Glutamatergic neuron (in vitro differentiated cells): ENCODE measurements at places on chromosomes 16 and 17.
A peak's percentile ranks its signal among the peaks of the same experiment; 100 is the strongest.

GRCh38 chr16:27398894-27399853, 2.8 kb upstream of the IL21R start:
- DNase-seq, result no peak

GRCh38 chr16:30829130-30830071, 42.4 kb upstream of the ZNF629 start:
- no peak for DNase-seq

DNA sequence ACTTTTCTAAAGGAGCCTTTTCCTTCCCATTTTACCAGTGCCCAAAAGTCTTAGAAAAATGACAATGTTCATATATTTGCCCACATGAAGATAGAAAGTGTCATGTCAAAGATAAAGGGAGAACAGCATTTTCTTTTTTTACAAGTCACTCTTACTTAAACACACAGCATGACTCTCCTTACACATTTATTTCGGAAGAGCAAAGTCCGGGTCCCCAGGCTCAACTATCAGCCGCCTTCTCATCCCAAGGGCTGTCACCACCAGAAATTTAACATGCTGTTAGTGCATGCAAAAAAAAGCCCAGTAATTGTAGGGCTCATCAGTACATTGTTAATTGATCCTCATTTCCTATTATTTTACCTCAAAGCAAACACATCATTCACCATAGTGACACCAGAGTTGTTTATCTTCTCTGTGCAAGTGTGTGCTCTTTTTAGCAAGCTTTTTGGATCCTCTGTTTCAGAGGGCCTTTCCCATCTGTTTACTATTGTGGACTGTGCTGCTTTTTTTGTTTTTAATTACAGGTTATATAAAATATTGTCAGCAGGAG, 560.3 kb downstream of the WWOX start:
- no peak for DNase-seq

- DNase-seq, result no peak
These were observed 82.3 kb upstream of the DOC2B start for GRCh38 chr17:263773-264172.

DNA sequence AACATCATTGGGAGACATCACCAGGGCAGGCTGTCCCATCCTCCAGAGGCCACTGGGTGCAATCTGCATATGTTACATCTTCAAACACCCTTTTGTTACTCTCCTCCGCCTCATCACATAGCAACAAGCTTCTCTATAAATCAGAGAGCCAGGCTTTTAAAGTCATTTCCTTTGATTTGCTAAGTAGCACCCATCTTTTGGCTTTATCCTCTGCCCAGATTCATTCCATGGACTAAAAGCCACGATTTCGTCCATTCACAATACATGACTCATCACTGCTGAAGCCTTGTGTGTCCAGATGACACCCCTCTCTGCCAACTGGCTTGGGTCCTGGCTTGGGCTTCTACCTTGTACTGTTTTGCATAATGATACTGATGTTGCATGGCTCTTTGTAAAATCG, 2.0 kb upstream of the KRT38 start:
- DNase-seq, result no peak

GRCh38 chr17:82587234-82588086, 60.8 kb downstream of the WDR45B start:
- peak; percentile 35 for DNase-seq

GRCh38 chr17:73787076-73788059, 143.1 kb upstream of the SDK2 start:
- no peak for DNase-seq

DNA sequence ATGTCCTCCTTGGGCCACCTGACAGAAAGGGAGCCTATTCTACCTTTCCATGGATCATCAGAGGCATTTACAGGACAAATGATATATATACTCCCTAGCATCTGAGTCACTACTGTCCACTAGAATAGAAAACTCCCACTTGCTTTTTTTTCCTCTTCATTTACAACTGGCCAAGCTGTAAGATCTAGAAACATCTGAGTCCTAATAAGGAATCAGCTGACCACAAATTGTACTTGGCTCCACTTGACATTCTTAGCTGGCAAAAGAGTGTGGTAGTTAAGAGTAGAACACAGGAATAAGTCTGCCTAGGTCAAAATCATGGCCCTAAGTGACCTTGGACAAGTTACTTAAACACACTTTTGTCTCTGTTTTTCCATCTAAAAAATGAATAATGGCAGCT, 5.2 kb downstream of the RUSF1 start:
- no peak for DNase-seq

DNA sequence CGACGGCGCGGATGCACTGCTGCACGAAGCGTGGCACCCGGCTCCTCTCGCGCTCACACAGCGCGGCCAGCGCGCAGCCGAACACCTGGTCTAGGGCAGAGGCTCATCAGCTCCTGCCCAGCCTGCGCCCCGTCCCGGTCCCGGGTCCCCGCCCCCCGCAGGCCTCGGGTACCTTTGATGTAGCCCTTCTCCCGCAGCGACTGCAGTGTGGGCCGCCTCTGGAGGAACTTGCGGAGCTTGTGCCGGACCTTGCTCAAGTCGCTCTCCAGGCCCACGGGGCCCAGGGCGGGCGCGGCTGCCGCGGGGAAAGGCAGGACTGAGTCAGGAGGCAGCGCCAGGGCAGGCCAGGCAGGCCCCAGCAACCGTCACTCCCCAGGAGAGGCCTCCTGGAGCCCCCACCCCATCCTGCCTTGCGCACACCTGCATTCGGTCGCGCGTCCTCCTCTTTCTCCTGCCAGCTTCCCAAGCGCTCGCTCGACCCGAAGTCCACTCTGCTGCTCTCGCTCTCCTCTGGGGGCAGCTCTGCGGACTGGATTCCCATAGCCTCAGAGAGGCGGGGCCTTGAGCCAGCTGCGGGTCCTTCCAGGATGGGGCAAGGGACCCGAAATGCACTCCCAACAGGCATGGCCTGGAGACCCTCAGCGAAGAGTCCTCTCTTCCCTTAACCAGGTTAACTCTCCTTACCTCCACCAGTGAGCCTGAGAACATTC, 36.0 kb downstream of the ARHGAP27 start:
- no peak for DNase-seq

DNA sequence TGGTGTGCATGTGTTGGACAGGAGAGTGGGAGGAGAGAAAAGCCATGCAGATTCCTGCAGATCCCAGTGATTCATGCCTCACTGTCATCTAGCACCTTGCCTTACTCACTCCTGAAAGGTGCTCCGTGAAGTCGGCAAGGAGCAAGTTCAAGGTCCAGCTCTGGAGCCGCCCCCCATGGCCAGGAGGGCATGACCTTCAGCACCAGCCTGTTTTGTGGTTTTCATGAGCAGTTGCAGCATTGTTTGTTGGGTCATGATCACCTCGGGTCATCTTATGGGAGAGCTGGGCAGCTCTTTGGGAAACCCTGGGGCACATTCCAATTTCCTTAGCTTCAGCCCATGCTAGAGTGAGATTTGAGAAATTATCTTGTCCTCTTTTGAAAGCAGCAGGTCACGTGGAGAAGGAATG, 137.5 kb upstream of the IRX3 start:
- no peak for DNase-seq
